ENCODE measurements at places on chromosomes 6 and 20.

DNA sequence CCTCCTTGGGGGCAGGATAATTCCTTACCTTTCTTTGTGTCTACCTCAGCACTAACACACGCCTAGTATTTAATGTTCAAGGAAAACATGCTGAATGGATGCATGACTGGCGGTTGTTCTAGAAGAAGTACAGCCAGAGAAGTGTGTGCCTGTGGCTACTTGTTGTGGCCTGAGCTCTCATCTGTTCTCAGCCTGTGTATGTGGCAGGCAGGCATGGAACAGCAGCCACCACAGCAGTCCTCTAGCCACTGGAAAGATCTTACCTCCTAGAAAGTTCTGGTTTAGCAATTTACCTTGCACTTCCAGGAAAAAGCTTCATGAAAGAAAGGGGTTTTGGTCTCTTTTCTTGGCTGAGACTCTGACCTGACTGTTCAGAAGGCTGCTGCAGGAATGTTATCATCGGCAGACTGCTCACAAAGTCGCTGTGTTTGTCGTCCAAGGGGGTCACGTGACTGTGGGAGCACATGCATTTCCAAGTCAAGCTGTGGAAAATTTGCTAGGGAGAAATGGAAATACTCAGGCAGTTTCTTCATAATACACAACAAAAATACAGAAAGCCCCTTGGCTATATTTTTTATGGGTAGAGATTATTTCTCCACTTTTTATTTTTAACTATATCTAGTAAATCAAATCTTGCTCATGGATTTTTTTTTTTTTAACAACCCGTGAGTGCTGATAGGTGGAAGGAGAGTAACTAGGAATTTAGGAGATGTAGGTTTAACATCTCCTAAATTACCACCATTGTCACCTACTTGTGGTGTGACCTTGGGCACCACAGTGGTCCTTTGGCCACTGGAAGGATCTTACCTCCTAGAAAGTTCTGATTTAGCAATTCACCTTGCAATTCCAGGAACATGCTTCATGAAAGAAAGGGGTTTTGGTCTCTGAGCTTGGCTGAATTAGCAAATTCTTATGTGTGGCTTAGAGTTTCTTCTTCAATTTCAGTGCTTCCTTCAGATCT is 110.8 kb upstream of the GPR6 start:
- peak; percentile 12 for DNase-seq

DNA sequence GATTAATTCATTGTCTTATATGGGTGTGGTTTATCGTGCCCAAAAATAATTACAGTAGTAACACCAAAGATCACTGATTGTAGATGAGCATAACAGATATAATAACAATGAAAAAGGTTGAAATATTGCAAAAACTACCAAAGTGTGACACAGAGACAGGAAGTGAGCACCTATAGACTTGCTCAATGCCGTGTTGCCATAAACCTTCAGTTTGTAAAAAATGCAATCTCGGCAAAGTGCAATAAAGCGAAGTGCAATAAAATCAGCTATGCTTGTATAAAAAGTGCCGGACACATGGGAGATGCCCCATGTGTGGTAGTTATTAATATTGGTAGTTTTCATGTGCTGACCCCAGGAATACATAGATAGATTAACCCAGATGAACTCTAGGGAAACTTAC is 192.6 kb downstream of the NRN1 start:
- no peak for DNase-seq

DNA sequence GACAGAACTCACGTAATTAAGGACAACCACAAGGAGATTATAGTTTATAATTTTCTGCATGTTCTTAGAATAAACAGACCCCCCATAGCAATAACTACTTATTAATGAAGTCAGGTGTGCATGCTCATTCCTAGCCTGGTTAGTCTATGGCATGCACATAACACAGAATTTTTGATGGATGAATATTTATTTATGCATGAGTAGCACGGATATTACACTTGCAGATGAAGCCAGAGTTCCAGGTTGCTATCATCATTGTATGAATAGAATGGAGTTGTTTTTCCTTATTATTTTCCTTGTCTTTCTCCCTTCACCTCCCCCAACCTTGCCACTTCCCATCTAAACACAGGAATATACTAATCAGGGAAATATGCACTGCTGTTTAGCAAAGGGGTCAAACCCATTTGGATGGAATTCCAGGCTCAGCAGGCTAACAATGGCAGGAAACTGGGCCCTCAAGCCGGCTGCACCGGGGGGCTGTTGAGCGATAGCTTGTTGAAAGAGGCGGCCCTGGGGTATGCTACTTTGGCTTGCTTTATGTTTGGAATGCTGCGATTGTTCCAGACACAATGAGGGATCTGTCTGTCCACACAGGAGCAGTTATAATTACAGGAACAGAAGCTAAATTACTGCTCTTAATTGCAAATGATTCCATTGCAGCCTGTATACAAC is 112.6 kb downstream of the TMEM170B start:
- DNase-seq, result no peak

- no peak for DNase-seq
Observed at GRCh38 chr6:145224450-145224849, 510.9 kb downstream of the EPM2A start.

- no peak for DNase-seq
Observed at GRCh38 chr6:147158881-147159280, 45.3 kb upstream of the STXBP5 start.

Measured in T47D (cell line).